ENCODE measurements at places on chromosomes 7 and 10.

DNA sequence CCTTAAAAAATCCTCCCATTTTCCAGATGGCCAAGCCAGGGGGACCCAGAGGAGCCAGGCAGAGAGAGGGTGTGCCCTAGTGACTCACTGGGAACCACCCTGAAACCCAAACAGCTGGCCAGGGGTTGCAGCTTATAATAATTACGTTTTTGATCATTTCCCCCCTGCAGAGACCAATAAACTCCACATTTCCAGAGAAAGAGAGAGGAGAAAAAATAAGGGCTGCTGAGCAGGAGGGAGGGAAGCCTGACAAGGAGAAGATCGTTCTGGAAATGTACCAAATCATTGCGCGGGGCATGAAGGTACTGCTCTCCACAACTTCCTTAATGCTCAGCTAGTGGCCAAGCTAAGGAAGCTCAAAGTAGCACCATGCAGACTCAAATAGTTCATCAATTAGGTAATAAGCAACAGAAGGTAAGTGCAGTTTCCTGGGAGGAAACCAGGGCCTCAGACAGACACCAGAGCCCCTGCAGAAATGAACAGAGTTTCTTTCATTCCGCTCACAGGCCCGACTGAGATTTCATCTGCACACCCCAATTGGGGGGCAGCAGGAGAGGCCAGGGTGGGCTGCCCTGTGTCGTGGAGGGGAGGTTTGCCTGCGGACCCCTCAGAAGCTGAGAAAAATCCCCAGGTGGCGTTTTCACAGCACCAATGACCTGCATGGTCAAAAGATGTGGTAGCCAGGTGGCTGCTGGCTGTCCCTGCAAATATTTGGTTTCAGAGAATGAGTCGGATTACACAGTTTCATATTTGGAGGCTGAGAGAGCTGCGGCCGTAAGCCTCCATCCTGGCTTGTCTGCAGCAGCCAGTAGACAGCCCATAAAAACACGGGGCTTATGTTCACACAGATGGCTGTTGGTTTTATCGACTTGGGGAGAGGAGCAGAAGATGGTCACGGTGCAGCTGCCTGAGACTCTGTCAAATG lies 153.2 kb upstream of the LYZL2 start:
- no peak for DNase-seq

GRCh38 chr10:95837356-95837776 lies 70.4 kb upstream of the CC2D2B start:
- DNase-seq: no peak

DNA sequence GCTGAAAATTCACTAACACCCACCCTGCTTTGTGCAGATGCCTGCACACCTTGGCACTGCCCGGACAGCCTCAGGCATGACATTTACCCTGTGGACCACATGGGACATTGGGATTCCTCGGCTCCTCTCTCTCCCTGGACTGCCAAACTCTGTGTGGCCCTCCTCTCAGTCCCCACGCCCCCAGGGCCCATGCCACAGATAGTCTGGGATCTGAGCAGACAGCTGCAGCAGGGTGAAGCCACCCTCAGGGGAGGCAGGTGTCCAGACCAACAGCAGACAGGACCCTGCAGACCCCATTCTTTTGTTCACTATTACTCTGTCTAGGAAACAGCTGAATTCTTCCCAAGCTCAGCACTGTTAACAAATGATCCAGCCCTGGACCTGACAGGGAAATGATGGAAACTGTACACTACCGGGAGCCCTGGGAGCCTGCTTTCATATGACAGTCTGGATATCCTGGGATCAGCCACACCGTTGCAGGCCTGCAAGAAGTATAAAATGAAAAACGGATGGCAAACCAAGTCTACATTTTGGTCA lies 83.4 kb downstream of the VOPP1 start:
- DNase-seq: no peak

DNA sequence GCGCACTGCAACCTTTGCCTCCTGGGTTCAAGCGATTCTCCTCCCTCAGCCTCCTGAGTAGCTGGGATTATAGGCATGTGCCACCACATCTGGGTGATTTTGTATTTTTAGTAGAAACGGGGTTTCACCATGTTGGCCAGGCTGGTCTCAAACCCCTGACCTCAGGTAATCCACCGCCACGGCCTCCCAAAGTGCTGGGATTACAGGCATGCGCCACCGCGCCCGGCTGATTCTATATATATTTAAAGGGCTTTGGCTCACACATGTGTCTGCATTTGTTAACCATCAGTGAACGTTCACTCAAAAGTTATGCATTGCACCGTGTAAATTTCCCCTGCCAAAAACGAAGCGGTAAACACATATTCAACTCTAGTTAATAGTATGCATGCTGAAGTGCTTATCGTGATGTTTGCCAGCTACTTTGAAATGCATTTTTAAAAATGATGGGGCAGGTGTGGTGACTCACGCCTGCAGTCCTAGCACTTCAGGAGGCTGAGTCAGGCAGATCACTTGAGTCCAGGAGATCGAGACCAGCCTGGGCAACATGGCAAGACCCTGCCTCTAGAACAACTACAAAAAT lies 17.7 kb upstream of the WIPI2 start:
- DNase-seq: no peak

- no peak for DNase-seq
These were observed 57.9 kb downstream of the ZNF438 start for GRCh38 chr10:30973737-30974136.

DNA sequence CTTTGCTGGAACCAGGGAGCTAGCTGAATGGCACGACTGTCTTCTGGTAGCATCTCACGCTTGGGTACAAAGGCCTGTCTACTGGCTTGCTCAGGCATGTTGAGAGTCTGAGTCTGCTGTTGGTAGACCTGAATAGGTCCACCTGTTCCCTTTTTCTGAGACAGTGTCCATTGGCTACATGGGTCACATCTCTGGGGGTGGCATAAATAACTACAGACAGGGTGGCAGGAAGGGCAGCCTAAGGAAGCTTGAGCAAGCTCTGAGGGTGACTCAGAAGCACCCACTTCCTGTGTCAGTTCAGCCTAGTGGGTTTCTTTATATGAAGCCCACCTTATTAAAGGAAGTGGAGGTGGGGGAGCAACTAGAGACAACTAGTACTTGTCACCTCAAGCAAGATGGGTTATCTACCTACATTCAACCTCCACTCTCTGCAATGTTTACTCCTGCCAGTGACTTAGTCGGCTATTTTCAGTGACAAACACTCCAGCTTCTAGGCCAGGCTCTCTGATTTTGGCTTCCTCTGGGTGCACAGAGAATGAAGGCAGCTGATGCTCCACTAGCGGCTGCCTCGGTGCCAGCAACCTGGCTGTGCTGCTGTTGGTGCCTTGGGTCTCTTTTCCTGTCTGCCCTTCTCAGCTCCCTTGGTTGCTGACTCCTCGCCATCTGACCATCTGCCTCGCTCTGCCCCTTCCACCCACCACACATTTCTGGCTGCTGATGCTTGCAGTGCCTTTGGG lies 5.7 kb upstream of the ZYX start:
- peak; percentile 35 for DNase-seq

- no peak for DNase-seq
These were observed 7.3 kb upstream of the ANKRD7 start for GRCh38 chr7:118217210-118217619.

DNA sequence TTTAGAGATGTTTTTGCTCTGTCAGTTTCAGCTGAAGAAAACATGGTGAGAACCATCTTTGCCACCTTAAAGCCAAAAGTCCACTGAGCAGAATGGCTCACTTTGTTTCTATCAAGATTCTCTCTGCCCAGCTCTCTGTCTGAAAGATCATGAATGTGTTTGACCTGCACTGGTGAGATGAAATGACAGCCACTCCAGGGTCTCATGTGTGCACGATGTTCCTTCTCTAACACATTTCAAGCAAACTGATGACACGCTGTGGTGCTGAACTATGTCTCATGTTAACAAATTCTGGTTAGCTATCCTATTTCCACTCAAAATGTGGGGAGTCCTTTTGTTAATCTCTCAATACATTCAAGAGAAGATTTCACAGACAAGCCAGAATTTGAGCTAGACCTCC lies 260.6 kb downstream of the GLI3 start:
- no peak for DNase-seq

DNA sequence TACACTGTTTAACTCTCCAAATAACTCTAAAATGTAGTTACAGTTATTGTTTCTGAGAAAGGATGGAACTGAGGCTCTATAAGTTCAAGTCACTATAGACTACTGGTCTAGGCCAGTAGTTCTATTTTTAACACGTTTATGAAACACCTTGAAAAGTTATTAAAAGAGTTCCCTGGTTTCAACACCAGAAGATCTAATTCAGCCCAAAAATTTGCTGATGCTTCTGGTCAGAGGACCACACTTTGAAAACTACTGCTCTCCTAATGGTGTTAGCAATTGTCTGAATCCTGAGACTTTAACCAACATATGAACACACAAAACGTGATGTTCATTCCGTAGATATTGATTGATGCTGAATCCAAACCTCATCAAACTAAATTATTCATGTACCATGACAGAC lies 658.6 kb upstream of the STEAP1 start:
- DNase-seq: no peak

DNA sequence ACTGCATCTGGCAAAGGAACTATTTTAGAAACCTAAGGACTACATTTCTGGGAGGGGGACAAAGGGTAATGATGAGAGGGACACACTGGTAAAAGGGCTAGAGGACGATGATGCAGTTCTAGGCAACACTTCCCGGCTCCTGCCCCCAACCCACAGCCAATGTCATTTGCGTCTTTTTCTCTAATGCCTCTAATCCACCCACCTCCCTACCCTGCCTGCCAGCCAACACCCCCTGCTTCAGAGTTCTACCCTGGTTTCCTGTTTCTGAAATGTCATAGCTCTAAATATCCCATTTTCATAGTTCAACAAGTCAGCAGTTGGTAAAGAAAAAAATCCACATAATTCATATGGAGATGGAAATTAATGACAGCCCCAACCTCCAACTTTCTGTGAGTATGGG lies 79.0 kb downstream of the KIAA1549 start:
- no peak for DNase-seq

- no peak for DNase-seq
These were observed 631.7 kb upstream of the MGMT start for GRCh38 chr10:128835361-128835760.

DNA sequence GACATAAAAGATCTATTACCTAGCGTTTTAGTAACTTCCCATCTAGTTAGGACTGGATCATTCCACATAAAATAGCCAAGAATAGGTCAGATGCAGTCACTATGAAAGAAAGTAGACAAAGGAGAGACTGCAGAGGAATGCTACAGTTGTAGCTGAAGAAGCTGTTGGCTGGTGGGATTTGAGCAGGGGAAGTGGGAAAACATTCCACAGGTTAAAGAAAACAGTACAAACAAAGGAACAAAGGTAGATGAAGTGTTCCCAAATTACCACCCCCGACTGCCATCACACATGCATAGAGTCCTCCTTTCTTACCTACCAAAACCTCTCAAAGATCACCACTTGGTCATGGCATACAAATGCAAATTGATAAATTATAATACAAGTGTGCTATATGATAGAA lies 41.8 kb downstream of the DLD start:
- DNase-seq: no peak

DNA sequence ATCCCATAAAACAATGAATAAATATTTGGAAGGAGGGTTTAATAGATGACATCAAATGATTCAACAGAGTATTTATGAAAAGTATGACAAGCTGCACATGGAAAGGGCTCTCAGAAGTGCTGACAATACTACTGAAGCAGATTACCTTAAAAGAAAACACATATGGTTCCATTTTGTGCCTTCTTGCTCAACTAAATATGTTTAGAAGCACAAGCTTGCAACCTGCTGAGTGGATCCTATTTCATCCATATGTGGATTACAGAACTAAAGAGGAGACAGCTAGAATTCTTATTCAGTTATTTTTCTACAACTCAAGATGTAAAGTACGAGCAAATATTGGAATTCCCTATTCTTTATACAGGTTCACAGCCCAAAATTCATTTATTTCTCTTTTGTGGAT lies 340.6 kb downstream of the TFEC start:
- DNase-seq: no peak

GRCh38 chr7:82335927-82336326 lies 107.7 kb downstream of the CACNA2D1 start:
- no peak for DNase-seq

DNA sequence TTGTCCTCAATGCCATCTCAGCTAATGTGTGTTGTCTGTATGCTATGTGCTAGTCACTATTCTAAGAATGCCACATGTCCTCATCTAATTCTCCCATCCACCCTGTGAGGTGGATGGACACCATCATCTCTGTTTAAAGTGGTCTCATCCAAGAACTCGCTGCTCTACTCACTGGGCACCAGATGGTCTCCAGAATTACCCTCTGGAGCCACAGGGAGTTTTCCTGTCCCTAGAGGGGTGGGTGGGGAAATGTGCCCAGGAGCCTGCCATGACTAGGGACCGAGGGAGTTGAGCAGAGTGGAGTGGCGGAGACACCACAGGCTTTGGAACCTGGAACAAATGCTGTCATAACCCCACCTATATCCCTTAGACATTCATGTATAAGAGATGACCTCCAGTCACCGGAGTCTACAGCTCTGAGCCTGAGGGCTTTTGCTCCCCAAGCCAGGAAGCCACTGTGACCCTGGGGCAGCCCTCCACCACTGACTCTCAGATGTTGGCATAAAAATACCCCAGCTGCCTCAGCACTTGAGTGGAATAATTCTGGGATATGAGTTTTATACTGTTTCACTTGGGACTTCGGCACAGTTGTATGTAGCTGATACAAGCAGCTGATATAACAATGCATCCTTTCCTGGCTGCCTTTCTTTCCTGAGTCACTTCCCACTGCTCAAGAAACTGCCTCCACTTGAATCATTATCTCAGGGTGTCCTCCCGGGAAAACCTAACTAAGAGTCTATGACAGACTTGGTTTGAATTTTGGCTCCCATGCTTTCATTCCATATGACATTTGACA lies 61.5 kb upstream of the RAPGEF5 start:
- DNase-seq: no peak

Data from SW 1271 (cell line).